ENCODE measurements at places on chromosomes 13 and 19. TPM values are rescaled to one million over a fixed set of nuclear protein-coding genes. Genes with fewer than 3 reads are reported as not detected.

DNA sequence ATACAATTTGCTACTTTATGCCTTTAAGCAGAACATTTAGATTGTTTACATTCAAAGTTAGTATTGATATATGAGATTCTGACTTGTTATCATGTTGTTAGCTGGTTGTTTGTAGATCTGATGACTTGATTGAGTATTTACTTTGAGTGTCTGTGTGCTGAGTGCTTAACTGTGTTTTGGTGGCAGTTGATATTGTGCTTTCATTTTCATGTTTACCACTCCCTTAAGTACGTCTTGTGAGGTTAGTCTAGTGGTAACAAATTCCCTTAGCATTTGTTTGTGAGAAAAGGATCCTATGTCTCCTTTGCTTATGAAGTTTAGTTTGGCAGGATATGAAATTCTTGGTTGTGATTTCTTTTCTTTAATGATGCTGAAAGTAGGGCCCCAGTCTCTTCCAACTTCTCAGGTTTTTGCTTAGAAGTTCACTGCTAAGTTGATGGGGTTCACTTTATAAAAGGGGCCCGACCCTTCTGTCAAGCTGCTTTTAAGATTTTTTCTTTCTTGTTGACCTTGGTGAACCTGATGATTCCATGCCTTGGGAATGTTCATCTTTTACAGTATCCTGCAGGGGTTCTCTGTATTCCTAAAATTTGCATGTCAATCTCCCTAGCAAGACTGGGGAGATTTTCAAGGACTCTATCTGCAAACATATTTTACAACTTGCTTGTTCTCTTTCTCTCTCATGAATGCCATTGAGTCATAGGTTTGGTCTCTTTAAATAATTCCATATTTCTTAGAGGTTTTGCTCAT lies 1095.4 kb upstream of the PCDH20 start:
- DNase-seq = no peak

DNA sequence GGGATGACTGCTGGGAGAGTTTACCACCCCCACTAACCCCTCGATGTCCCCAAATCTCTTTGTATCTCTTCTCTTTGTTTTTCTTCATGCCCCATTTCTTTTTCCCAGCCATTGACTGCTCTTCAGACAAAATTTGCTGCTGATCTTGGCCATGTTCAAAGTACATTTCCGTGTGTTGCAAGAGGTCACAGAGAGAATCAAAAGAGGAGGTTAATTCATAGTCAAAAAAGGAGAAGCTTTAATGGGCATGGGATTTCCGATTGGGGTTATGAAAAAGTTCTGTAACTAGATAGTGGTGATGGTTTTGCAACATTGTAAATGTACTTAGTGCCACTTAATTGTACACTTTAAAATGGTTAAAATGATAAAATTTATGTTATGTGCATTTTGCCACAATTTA lies 121.1 kb downstream of the FLT1 start:
- no peak for DNase-seq

DNA sequence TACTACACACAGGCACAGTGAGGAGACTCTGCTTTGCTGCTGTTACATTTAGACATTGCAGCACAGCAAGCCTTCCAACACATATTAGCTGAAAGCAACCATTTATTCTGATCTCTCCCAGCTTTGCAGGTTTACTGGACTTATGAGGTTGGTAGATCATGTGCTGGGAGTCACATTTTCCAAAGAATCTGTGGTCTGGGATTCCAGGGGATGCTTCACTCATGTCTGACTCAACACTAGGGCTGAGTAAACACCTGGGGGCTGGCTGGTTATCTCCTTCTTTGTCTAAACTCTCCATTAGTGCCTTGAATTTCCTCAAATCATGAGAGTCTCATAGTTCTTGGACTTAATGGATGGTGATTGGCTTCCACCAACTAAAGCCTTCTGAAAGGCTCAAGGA lies 5.4 kb upstream of the LGALS13 start:
- peak; percentile 8 for DNase-seq

GRCh38 chr19:35031072-35031881 lies 1.0 kb downstream of the SCN1B start:
- peak; percentile 52 for DNase-seq

DNA sequence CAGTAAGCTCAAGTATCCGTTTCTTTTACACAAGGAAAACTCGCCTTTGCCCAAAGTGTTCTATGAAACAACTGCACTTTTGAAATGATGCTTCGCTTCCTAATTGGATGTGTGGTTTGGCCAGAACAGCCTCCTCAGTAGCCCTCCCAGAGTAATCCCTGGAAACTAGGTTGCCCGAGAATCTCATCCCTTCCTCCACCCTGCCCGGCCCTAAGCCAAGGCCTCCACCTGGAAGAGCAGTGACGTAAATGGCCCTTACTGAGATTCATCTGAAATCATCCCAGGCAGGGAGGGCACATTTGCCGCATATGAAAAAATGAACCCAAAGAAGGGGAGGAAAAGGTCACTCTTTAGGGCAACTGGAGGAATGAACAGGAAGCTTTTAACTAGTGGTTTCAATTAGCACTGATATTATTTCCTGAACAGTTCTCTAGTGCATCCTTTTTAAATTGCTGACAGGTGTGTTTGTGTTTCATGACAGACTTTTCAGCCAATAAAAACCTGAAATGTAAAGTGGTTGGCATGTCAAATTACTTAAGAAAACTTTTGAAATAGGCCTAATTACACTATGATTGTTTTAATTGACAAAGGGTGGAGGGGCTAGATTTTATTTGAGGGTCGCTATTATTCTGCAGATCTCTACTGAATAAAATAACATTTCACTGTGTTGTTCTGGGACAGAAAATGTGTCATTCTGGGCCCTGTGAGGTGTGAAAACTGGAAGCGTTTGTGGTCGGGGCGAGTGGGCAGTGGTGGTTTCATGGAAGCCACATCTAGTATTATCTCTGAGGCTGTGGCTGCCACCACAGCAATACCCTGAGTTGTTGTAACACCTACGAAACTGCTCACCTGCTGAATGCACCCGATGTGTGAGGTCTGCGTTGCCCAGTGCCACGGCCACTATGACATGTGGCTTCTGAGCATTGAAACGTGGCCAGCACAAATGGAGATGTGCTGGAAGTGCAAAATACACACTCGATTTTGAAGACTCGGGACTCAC lies 112.1 kb downstream of the ZIC5 start:
- no peak for DNase-seq

DNA sequence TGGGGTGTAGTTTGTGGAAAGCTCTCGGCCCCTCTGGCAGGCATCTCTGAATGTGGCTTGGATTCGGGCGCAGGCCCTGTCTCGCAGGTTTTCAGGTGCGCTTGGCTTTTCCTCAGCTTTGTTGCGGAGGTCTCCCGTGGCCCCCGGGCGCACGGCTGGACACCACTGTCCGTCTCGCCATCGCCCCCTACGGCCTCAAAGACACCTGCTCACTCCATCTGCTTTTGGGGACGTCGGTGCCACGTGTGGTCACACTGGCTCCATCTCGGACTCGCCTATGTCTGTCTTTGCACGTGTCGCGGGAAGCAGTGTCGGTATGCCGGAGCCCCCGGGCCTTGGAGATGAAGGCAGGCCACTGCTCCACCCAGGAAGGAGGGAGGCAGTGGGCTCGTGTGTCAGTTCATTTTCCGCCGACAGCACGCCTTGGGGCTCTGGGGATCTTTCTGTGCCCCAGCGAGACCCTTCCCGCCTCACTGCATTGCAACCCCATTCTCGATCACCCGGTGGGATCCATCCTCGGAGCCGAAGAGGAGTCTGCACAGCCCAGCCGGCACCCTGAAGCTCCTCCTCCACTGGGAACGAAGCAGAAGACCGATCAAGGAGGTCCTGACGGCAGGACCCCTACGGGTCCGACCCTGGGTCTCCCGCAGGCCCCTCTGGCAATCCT lies 42.1 kb downstream of the ZNF146 start:
- no peak for DNase-seq

- no peak for DNase-seq
Observed at GRCh38 chr13:23626700-23627099, 56.5 kb downstream of the TNFRSF19 start.

- DNase-seq = no peak
Observed at GRCh38 chr19:28170066-28170465, 1042.9 kb downstream of the UQCRFS1 start.

DNA sequence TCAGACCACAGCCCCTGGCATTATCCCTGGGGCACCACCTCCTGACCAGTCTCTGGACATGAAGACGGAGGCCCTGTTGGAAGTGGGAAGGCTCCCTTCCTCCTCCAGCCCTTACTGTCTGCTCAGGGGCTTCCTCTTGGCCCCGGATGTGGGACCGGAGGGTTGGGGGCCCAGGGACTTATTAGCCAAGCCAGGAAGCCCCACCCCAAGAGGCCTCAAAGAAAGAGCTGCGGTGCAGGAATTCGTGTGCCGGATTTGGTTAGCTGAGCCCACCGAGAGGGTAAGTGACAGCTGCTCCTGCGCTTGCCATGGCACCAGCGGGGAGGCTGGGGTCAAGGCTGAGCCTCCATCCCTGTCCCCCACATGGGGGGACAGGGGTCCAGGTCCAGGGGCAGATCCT lies at the start of gene RETN:
Gene RETN (plus strand): TSS at position 208 of the 400 bp plus-strand sequence. CDS start 278 bp downstream, outside the sequence.
- no peak for DNase-seq

GRCh38 chr13:113649212-113649611 lies 8.8 kb downstream of the ATP4B start:
- no peak for DNase-seq

The HSPB6 gene
- 0.47 TPM for total RNA-seq

- no peak for DNase-seq
Observed at GRCh38 chr19:3480383-3481091, at the start of gene SMIM24. Gene SMIM24, minus strand, starts transcription at chr19:3480525. Its CDS starts 62 bp downstream, at chr19:3480463.

The REEP6 gene
- 6.3 TPM for total RNA-seq

DNA sequence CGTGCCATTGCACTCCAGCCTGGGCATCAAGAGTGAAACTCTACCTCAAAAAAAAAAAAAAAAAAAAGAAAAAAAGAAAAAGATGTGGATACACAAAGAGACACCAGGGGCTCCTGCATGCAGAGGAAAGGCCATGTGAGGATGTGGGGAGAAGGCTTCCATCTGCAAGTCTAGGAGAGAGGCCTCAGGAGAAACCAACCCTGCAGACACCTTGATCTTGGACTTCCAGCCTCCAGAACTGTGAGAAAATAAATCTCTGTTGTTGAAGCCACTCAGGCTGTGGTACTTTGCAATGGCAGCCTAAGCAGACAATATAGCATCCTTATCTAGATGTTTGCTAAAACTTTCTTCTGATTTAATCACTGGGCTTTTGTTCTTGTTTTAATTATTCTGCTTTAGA lies 50.3 kb downstream of the POLR1D start:
- DNase-seq = no peak

- no peak for DNase-seq
Observed at GRCh38 chr13:38228322-38228721, 121.3 kb upstream of the UFM1 start.

The TEX29 gene
- not detected for total RNA-seq

The IGFLR1 gene
- total RNA-seq = 24.0 TPM

The SYCN gene
- not detected for total RNA-seq

- no peak for DNase-seq
Observed at GRCh38 chr19:15324791-15325519, 7.4 kb downstream of the BRD4 start.

The ZNF730 gene
- total RNA-seq = 0.81 TPM

The RASL11A gene
- 138 TPM for total RNA-seq

The KIR3DL1 gene
- total RNA-seq = not detected

DNA sequence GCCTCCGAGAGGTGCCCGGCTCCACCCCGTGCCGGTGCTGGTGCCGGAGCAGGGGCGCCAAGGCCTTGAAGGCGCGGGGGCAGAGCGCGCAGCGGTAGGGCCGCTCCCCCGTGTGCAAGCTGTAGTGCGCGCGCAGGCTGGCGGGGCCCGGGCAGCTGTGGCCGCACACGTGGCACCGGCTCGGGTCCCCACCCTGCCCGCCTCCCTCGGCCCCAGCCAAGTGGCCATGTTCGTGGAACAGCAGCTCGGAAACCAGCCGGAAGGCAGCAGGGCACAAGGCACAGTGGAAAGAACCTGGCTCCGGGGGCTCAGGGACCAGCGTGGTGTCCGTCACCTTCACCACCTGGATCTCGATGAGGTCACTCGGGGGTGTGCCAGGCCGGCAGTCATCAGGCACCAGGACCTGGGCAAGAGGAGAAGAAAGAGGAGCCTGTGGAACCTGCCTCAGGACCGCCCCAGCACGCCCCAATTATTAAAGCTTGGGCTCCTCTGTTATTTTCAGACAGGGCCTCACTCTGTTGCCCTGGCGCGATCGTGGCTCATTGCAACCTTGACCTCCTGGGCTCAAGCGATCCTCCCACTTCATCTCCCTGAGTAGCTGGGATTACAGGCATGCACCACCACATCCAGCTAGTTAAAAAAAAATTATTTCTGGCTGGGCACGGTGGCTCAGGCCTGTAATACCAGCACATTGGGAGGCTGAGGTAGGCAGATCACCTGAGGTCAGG lies 2.0 kb downstream of the ZNF784 start:
- no peak for DNase-seq

The TFPT gene
- total RNA-seq = 14.7 TPM
